Activated naive CD4-positive, alpha-beta T cell (primary cell): ENCODE measurements at places on chromosomes 7 and 10.

DNA sequence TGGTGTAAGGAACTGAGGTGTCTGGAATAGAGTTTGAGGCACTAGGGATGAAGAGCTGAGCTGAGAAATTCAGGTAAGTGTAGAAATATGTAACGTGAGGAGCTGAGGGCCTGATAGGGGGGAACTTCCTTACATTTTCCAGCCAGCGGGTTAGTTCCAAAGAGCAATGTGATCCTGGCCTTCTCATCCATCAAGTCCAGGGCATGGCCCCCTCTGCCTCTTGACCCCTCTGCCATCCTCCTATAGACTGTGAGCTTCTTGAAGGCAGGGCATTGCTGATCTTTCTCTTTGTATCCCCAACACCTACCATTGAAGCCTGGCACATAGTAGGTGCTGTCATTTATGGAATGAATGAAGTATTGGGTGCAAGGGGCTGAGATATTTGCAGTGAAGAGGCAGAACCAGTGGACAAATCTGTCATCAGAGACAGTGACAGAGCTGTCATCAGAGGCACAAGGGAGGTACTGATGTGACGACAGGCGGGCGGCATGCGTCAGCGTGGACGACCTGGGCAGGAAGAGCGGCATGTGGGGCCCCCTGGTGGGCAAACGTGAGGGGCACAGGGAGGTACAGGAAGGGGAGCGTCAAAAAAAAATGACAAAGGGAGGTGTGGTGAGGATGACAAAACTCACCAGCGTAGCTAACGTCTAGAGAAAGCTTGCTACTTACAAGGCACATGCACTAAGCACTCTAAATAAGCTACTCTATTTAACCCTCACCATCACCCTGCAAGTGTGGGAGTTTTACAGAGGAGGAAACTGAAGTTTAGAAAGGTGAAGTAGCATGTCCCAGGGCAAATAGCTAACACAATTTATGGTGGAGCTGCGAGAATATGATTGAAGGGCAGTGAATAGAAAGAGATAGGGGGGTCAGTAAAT lies 5.2 kb upstream of the CAMK2G start:
- DNase-seq = peak; percentile 86

DNA sequence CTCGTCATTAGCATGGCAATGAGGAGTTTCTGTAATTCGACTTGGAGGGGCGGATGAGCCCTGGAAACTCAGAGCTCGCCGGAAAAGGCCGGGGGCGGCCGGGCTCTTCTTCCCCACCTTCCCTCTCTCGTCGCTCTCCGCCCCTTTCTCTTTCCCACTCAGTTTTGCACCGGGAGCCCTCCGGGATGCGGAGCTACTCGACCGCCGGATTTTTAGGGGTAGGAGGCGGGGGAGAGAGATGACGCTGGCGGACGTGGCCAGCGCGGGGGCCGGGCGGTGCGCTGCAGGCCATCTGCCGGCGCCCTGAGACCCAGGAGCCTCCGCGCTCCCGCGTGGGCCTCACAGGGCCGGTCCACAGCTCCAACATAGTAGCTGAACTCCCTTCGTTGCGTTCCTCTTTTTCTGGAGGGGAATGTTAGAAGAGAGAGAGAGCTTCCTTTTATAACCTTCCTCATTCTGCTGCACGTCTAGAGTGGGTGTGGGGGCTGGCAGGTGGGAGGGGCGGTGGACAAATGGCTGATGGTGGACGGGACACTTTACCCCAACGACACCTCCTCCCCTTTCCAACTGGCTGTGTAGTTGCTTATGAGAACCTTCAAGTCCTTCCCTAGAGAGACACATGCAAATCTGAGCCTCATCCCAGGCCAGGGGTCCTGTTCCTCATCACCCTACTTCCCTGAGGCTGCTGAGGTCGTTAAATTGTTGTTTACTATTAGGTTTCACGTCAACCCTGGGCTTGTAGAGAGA lies 1.1 kb upstream of the HOXA1 start:
- DNase-seq = no peak

DNA sequence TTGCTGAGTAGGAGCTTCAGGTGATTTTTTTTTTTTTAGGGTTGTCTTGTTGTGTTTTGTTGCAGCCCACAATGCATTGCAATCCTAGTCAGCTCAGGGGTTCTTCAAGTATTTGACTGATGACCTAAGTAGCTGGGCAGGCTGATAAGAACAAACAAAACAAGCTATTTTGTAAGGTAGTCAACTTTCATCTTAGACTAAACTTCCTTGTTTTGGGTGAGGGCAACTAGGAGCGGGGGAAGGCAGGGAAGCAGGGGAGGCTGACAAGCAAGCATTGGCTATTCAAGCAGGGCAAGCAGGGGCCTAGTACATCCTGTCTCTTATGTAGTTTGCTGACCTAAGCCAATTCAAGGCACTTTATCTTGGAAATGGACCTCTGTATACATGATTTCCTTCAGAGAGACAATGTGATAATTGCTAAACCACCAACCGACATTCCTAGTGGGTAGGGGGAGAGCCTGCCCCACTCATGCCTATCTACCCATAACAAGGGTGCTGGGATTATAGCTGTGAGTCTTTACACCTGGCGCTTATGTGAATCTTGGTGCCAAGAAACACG lies 163.3 kb upstream of the PRKCQ start:
- no peak for DNase-seq

DNA sequence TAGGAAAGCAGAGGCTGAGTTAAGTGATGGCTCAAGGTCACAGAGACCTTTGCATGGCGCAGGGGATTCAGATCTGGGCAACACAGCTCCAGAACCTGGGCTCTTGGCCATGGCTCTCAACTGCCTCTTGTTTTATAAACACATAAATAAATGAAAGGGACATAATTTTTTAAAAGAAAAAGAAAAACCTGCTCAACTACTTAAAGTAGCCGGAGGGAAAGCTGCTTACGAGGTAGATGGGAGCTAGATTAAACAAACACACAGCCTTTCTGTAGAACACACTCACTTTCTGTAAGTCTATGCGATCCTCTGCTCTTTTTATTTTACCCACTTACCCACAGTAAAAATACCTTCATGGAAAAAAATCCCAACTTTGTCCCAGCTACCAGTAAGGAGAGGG lies 81.3 kb downstream of the PIP4K2A start:
- DNase-seq = no peak

GRCh38 chr10:119546009-119546408 lies 3.5 kb upstream of the RGS10 start:
- DNase-seq = no peak

- no peak for DNase-seq
Observed at GRCh38 chr10:133197786-133198185, 32.2 kb upstream of the UTF1 start.

DNA sequence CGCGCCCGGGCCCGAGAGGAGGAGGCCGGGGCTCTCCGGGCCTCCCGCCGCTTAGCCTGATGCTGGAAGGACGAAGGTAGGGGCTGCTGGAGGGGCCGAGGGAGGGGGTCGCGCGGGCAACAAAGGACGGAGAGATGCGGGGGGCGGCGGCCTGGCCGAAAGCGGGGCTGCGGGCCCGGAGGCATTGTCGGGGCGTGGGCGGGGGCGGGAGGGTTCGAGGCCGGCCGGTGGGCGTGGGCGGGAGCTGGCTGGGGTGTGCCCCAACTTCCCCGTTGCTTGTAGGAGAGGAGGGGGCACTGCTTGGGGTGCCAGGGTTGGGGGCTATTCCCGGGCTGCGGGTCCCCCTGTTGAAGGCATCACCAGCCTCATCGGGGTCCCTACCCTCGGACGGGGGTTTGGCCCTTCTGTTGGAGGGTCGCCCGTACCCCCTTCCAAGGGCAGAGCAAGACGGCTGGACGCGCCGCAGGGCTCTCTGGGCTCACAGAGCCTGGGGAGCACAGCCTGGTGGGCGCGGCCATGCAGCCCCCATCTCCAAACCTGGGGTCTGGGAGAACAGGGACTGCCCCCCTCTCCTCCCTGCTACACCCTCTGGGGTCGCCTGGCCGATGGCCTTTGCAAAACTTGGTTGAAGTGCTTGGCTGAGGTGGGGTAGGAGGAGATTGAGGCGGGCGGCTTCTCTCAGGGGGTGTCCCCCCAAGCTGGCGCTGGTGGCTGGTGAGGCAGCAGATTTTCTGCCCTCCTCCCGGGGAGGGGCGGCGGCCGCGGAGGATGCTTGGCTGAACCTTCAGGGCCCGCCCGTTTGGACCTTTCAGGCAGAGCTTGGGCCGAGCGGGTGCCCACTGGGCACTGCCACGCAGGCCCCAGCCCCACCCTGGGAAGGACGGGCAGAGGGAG lies 699 bp downstream of the CLIP2 start:
- DNase-seq = peak; percentile 21

GRCh38 chr7:66697449-66698438 lies 42.8 kb upstream of the RABGEF1 start:
- DNase-seq = no peak

DNA sequence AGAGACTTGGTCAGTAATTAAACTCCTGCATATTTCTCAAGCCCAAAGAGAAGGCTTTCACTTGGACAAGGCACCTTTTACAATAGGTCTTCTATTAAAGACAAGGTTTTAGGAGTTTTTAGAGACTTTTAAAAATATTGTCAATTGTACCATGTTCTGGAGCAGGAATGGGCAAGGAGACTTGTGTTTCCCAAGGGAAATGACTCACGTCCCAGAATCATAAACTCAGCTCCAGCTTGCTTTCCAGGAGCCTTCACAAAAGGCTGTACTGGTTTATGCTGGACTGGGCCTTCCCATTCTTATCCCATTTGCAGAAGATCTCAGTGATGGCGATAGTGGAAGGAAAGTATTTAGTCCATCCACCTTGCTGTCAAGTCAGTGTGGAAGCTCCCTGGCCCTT lies 7.8 kb upstream of the GLI3 start:
- DNase-seq = no peak

GRCh38 chr10:26574783-26575182 lies 122.7 kb upstream of the PDSS1 start:
- no peak for DNase-seq

DNA sequence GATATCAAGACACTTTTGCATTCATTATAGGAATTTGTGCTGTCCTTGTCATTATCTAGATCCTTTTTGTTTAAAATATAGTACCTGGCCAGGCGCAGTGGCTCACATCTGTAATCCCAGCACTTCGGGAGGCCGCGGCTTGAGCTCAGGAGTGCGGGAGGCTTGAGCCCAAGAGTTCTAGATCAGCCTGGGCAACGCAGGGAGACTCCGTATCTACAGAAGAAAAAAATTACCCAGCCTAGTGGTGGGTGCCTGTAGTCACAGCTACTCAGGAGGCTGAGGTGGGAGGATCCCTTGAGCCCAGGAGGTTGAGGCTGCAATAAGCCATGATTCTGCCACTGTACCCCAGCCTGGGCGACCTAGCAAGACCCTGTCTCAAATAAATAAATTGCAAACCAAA lies 621 bp upstream of the MORN4 start:
- DNase-seq = no peak

- DNase-seq = no peak
Observed at GRCh38 chr10:89362929-89363328, 14.9 kb upstream of the IFIT1B start.

- no peak for DNase-seq
Observed at GRCh38 chr10:51117053-51117660, 42.9 kb downstream of the PRKG1 start.

DNA sequence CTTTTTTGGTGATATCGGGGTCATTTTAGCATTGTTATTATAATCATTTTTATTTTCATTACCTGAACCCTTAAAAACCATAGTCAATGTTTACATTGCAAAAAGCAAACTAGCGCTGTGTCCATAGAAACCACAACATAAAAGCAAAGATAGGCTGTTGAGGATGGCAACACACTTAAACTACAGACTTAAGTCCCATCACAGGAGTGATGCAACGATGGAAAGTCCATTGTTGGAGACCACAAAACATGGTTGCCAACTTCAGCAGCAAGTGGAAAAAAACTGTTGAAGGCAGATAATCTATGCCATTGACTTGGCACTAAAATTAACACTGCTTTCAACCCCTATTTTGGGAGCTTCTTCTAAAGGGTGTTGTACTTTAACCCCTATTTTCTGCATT lies 398.8 kb upstream of the IGFBP3 start:
- no peak for DNase-seq

- no peak for DNase-seq
Observed at GRCh38 chr10:103726637-103727036, 128.7 kb downstream of the SH3PXD2A start.

DNA sequence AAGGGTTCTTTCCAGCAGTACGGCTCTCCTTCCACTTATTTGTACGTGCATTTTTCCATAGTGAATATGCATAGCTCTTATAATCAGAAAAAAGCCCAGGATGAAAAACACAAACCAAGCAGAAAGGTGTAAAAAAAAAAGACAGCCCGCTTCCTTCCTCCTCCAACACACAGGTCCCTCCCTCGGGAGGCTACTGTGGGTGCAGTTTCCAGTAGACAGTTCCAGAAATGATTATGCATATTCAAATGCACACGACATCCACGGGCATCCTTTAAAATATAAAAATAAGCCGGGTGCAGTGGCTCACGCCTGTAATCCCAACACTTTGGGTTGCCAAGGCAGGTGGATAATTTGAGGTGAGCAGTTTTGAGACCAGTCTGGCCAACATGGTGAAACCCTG lies 59.9 kb downstream of the TNRC18 start:
- no peak for DNase-seq

DNA sequence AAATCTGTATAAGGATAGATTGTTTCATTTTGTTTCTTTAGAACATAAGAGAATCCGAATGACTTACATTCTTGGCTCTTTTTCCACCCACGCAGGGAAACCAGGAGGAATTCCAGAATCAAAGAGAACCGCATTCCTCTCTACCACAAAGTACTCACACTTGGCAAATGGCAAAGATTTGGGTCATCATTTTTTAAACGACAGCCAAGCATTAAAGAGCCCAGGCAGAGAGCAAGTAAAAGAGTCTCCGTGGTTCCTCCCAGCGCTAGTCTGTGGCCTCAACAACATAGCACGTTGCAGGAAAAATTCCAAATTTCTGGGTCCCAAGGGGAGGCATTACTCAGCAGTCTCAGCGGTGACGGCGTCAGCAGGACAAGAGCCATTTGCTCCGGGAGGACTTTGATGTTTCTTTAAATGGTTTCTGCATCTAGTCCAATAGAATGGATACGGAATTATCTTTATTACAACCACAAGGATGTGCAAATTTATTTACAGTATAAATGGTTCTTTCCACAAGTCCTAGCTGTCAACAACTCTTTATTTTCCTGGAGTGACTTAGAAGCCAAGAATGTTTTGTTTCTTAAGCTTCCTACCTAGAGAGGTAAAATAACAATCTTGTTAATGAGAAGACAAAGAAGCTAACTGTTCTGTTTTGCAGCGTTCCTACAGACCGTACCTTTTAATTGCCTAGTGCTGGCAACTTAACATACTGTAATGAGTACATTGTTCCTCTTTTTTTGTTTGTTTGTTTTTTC lies 232.5 kb downstream of the SKIDA1 start:
- DNase-seq = no peak

GRCh38 chr10:75620356-75620755 lies 188.9 kb downstream of the LRMDA start:
- no peak for DNase-seq

- DNase-seq = no peak
Observed at GRCh38 chr10:58444321-58444720, 59.1 kb downstream of the TFAM start.

- DNase-seq = no peak
Observed at GRCh38 chr7:135684136-135684535, 21.8 kb downstream of the STMP1 start.

- peak; percentile 19 for DNase-seq
Observed at GRCh38 chr10:119270762-119271366, 63.5 kb downstream of the GRK5 start.
